ENCODE measurements at places on chromosomes 7 and 10.
A peak's percentile ranks its signal among the peaks of the same experiment; 100 is the strongest.

GRCh38 chr10:51227897-51228713 is 153.8 kb downstream of the PRKG1 start:
- DNase-seq = no peak

GRCh38 chr7:134995239-134996096 is 9.2 kb downstream of the AGBL3 start:
- DNase-seq = no peak

GRCh38 chr7:90271753-90272152 is 26.8 kb downstream of the CFAP69 start:
- DNase-seq = no peak

GRCh38 chr7:86937363-86937878 is 122.0 kb downstream of the ELAPOR2 start:
- no peak for DNase-seq

DNA sequence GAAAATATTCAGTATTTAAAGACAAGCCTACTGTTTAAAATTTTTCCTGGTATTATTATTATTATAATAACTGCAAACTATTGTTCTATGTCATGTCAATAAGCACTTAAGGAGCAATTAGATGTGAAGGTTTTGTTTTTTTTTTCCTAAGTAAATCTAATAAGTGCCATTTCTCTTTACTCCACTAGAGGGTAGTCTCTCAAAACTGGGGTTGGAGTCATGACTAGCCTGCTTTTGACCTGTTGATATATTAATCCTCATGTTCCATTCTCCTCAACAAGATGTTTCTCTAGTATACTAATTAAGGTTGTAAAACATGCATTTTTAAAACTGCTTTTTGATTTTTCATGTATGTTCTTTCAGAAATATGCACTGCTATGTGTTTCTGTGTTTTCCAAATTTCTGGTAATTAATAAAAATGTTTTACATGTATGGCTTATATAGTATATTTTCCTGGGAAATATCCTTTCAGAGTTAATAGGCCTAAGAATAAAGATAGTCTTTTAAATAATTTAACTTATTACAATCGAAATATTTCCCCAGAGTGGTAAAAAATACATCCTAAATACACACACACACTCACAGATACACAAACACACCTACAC is 1.0 kb upstream of the LRRN3 start:
- no peak for DNase-seq

DNA sequence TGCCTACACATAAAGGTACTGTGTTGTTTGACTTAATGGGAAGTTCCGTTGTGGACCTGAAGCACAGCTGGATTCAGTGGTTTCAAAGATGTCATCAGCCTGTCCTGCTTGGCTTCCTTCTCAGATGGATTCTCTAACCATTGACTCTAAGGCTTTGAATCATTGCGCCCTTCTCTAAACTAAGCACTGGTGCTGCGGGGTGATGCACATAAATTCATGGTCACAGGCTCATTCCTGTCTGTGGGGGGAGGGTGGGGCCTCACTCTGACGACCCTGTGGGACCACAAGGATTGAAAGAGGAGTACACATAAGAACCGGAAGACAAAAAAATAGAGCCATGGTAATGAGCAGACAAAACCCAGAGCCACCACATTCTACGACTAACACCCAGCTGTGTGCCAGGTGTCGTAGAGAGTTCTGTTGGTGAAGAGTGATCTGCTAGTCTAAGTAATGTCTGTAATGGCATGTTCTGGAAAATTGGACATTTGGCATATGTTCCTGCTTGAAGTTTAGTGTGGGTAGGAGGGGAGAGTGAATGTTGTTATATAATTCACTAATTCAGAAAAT is 97.3 kb upstream of the YAE1 start:
- DNase-seq = no peak

- peak; percentile 37 for DNase-seq
Measured at GRCh38 chr10:47051741-47052238, 140.6 kb downstream of the PTPN20 start.

GRCh38 chr7:101838837-101839483 is 21.5 kb downstream of the CUX1 start:
- no peak for DNase-seq

- DNase-seq = no peak
Measured at GRCh38 chr10:43892062-43892770, 243.5 kb upstream of the ZNF32 start.

- no peak for DNase-seq
Measured at GRCh38 chr7:128053023-128053422, 21.8 kb upstream of the LRRC4 start.

DNA sequence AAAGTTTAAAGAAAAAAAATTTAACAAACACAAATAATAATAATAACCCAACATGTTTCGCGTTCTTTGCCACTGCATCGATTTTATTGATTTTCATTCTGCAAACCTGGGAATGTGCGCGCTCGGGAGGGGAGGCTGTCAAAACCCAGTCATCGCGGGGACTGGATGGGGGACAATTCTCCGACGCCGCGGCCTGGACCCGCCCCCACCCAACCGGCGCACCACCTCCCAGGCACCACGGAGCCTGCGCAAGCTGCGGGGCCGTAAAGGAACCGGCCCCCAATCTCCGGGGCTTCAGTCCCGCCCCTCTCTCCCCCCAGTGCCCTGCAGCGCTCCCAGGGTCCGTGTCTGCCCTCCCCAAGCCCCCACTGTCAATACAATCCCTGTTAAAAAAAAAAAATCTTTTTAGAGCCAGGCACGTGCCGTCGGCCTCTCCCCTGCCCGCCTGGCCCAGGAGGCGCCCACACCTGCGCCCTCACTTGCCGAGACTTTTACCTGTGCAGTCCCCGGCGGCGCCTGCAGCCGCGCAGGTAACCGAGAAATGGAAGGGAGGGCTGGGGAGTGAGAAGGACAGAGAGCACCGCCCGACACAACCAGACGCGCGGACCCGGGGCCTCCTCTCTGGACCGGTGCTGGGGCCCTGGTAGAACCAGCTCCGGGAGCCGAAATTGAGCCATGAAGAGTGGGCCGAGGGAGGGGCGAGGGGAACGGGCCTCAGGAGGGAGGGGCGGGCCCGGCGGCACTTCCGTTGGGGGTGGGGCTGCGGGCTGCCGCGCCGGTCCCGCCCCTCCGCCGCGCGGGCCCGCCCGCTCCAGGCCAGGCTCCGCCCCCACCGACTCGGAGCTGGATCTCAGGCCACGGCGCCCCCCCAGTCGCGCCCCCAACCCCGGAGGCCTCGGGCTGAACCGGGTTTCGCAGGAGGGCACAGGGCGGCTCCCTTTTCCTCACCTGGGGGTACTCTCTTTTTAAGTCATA is 7.6 kb upstream of the ZNF503 start:
- no peak for DNase-seq

- DNase-seq = no peak
Measured at GRCh38 chr7:94030634-94031033, 26.5 kb upstream of the BET1 start.

- no peak for DNase-seq
Measured at GRCh38 chr7:78153285-78153684, 354.7 kb downstream of the PHTF2 start.

GRCh38 chr7:101915000-101915399 is 97.6 kb downstream of the CUX1 start:
- no peak for DNase-seq

DNA sequence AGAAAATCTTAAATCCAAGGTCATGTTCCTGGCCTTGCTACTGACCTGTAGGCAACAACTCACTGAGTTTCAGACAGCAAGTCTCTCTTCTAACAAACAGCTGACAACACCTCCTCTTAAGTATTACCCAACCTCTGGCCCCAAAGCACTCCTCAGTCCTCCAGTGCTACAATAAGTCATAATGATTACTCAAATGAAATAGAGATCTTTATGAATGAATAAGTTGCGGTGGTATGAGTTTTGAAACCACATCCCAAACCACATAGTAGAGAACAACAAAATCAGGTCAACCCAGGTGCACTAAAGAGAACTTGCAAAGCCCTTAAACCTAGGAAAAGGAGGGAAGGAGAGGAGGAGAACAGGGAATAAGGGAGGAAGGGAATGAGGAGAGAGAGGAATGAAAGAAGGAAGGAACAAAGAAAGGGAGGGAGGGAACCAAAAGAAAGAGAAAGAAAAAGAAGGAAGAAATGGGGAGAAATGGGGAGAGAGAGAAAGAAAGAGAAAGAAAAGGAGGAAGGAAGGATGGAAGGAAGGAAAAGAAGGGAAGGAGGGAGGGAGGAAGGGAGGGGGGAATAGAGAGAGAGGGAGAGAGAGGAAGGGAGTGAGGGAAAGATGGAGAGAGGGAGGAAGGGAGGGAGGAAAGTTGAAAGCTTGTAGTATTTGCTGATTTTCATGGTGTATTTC is 142.8 kb upstream of the CALCR start:
- no peak for DNase-seq

DNA sequence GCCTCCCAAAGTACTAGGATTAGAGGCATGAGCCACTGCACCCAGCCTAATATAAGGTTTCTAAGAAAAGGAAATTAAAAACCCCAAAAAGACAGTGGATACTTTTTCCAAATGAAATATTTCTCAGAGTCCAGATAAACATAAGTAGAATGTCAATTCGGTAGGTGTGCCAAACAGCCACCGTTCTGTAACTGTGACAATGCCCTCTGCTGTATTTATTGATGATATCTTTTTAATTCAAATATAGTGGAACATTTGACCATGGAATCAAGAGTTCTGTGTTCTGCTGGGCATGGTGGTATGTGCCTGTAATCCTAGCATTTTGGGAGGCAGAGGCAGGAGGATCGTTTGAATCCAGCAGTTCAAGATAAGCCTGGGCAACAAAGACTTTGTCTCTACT is 28.8 kb upstream of the ZRANB1 start:
- DNase-seq = no peak

- DNase-seq = no peak
Measured at GRCh38 chr7:20562461-20562860, 53.0 kb upstream of the ABCB5 start.

DNA sequence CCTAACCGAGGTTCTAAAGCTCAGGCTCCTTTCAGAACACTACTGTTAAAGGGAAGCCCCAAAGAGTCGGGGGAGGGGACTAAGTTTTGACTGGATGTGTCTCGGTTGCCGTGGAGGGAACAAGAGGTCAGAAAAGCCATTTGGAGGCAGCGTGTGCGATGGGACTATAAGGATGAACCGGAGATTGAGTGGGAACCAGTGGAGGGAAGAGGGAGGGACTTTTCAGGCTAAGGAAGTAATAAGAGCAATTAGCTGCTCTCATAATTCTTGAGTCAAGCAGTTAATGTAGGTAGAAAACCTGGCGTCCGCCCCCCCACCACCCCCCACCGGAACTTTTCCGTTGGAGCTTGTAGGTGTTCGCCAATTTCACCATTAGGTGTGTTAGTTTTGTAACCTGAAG is 491 bp upstream of the AKAP9 start:
- no peak for DNase-seq

DNA sequence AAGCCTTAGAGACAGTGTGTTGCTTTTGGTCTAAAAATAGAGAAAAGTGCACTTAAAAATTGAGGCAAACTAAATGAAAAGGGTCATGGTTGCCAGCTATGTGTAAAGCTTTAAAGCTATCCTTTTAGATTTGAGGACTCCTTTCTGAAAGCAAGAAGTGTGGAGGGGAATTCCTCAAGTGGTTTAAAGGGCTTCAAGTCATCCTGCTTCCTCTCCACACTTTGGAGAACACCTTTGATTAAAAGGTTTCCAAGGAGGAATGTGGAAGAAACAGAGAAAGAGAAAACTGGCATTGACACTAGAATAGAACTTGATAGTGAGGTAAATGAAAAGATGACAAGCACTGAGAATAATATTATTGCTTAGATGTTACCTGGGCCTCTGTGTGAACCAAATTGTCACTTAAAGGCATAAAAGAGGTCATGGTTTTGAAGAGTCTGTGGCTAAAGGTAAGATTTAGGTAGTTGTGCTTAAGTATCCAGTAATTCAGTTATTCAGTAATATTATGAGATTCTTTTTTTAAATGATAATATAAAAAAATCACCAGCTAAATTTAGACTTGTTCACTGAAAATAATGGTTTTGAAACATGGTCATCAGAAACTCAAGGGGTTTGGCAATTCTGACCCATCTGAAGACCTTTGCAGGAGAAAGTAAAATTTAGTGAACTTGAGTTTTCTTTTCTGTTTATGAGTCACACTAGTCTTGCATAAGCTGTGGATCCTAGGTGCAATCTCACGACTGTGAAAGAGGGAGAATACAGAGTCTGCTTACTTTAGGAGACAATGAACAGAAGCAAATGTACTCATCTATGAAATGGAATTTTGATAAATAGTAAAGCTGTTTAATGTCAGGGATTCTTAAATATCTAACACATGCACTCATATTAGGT is 466.0 kb downstream of the KIF20B start:
- no peak for DNase-seq

DNA sequence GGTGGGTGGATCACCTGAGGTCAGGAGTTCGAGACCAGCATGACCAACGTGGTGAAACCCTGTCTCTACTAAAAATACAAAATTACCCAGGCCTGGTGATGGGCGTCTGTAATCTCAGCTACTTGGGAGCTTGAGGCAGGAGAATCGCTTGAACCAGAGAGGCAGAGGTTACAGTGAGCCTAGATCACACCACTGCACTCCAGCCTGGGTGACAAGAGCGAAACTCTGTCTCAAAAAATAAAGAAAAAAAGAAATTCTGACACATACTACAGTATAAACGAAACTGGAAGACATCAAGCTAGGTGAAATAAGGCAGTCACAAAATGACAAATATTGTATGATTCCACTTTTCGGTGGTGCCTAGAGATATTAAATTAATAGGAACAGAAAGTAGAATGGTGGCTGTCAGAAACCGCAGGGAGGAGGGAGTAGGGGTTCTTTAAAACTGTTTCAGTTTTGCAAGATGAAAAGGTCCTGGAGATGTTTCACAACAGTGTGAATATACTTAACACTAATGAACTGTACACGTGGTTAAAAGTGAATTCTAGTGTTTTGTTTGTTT is 23.2 kb downstream of the PILRA start:
- DNase-seq = no peak

GRCh38 chr10:96650958-96651357 is 64.1 kb upstream of the TM9SF3 start:
- DNase-seq = no peak

- DNase-seq = no peak
Measured at GRCh38 chr7:96686305-96686704, 23.3 kb downstream of the SEM1 start.

DNA sequence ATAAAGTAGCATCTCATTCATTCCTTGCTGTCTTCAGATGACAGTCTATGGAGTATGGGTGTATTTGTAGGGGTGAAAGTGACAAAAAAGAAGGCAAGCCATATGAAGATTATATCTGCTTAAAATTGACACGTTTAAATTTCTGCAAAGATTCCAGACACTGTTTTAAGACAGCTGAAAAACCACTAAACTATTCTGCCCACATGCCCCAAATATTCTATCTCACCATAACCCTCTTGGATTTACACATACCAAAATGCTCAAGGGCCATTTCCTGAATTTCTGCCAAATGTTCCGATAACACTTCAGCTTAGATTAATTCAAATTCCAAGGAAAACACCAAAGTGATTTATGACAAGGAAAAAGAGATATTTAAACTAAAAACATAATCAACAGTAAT is 99.9 kb upstream of the IL6 start:
- no peak for DNase-seq

GRCh38 chr10:123554656-123555055 is 111.5 kb upstream of the GPR26 start:
- no peak for DNase-seq
